ENCODE measurements at places on chromosomes 3 and 15.

DNA sequence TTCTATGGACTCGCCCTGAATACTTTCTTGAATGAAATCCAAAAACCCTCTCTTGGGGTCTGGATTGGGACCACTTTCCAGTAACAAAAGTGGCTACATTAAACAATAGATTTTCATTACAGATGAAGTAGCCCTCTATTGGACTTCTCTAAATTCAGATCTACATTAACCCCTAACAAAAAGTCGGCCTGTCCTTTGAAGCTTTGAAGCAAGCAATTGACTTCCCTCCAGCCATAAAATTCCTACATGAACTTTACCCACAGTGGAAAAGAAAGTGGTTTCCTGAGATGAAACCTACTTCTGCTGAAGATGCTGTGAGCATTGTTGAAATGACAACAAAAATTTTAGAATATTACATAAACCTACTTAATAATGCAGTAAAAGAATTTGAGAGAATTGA, 967.1 kb upstream of the ROBO1 start:
- DNase-seq = no peak

- no peak for DNase-seq
These were observed 15.6 kb downstream of the CLEC3B start for GRCh38 chr3:45041666-45042065.

GRCh38 chr15:80152896-80153876, at the start of gene FAH:
FAH (plus strand) TSS chr15:80152999; CDS start chr15:80153055, 56 bp downstream.
- peak; percentile 57 for DNase-seq

- DNase-seq = no peak
These were observed 418.8 kb downstream of the MAGI1 start for GRCh38 chr3:65619888-65620287.

GRCh38 chr15:31455499-31455898, 128.9 kb downstream of the KLF13 start:
- no peak for DNase-seq

- peak; percentile 2 for DNase-seq
These were observed 210.8 kb upstream of the MRPL3 start for GRCh38 chr3:131713416-131714123.

- DNase-seq = no peak
These were observed 85.2 kb upstream of the CHL1 start for GRCh38 chr3:111143-112069.

DNA sequence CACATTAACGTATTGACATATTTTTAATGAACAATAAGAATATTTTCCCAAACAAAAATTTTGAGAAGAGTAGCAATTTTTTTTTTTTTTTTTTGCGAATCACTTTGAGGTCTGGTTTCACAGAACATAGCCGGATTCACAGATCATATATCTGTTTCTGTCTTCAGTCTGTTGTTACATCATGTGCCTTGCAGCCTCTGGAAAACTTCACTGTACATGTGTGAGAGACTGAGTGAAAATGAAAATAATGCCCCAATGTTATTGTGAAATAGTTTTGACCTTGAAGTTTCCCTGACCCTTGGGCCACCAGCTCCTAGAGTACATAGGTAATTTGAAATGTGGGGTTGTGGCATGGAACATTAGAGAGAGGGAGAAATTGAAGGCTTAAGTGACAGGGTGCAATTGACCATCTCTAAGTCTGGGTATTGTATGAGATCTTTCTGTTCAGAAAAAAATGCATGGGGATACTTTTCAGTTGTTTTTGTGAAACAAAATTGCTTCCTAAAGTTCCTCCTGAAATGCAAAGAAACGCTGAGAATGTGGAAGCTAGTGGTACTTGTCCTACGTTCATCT, 14.0 kb downstream of the ITPR1 start:
- DNase-seq = peak; percentile 24

All from fibroblast of the aortic adventitia (primary cell).